GM13976 (cell line): ENCODE measurements at places on chromosomes 4 and X.
A peak's percentile ranks its signal among the peaks of the same experiment; 100 is the strongest.

- DNase-seq: no peak
These were observed 6.0 kb downstream of the RRH start for GRCh38 chr4:109833756-109834155.

DNA sequence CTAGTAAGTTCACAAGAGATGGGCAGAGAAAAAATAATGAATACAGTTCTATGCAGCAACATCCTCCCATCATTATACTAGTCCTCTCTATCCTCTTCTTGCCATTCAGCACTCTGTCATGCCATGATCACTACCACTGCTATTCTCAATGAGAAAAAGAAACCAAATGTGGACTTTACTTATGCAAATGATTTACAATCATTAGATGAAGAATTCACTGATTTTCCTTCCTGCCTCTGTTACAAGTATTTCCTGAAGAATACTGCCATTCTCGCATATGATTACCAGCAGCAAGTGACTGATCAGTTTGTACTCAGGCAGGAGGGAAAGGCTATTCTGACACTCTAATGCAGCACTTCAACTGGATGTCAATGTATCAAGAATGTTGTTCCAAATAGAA, 50.3 kb downstream of the WDFY3 start:
- no peak for DNase-seq

GRCh38 chr4:38759113-38759789, 23.5 kb downstream of the TLR10 start:
- peak; percentile 48 for DNase-seq

DNA sequence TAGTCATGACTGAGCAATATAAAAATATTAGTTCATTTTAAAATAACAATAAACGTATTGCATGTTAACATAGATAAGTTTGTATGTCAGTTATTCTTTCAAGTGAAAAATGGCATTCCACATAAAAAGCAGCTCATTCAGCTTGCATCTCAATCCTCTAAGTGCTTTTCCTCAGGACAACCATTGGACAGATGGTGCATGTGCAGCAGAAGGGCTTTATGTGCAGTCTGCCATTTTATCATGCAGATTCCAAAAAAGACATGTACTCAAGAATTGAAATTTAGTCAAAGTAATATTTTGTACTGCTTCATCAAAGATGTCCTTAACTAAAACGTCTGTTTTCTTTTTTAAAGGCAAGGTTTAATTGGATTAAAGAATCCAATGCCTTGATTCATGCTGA, 93.4 kb downstream of the RS1 start:
- no peak for DNase-seq

DNA sequence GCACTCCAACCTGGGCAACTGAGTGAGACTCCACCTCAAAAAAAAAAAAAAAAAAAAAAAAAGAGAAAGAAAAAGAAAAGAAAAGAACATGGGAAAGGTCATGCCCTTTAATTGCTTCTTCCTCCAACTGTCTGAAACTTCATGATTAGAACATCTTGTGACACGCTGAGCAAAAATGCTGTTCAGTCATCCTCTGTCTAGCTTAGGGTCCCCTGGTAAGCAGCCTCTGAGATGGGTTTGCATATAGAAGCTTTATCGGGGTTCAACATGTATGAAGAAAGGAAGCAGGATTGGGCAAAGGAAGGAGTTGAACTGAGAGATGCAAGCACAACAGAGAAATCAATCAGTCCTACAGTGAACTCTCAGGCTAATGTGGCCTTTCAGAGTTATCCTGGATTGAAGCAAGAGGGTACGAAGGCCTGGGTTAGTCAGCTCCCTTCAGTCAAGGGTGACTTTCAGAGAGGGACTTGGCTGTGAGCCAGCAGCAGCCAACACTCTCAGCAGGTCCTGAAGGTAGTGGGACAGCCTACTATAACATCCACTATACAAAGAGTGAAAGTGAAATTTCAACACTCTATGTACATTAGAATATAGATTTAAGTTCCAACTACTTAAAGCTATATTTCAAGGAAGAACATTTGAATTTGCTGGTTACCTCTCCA, 11.4 kb downstream of the MAOB start:
- DNase-seq: no peak

DNA sequence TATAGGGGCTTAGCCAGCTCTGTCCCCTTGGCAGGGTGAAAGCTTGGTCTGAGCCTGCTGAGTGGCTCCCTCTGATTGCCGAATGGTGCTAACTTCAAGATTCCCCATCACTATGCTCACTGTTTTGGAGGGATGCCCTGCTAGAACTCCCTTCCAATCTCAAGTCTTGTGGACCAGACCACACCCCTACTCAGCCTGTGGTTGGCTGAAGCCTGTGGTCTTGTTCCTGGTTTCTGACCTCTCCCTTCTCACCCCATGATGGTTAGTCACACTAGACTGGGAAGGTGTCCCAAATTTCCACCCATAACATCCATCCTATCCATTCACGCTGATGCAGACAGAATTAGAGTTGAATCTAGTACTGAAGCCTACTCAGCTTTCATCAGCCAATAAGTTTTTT, 184.7 kb upstream of the NDP start:
- no peak for DNase-seq

DNA sequence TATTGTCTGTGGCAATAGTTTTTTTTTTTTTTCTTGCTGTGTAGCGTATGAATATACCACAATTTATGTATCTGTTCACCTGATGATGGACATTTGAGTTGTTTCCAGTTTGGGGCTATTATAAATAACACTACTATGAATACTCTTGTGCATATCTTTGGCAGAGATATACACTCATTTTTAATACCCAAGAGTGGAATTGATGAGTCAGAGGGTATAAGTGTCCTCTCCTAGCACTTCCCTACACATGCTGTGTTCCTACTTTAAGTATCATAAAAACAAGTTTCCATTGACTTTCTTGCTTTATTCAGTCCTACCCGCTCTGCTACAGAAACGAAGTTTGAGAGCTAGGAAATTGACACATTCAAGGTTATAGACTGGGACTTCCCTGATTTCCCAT, 39.8 kb downstream of the XIAP start:
- no peak for DNase-seq

DNA sequence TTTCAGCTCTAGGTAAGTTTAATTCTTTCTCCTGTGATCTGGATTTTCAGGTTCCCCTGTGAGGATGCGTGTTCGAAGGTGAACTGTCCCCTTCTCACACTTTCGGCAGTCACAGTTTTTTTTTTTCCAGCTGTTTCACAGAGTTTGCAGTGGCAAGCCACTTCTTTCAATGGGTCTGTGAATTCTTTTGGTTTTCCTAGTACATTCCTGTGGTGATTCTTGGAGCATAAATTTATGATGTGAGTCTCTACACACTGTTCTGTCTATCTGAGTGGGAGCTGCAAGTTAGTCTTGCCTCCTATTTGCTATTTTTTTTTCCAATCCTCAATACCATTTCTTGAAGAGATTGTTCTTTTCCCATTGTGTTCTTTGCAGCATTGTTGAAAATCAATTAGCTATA, 595.5 kb downstream of the RAPGEF2 start:
- DNase-seq: no peak

DNA sequence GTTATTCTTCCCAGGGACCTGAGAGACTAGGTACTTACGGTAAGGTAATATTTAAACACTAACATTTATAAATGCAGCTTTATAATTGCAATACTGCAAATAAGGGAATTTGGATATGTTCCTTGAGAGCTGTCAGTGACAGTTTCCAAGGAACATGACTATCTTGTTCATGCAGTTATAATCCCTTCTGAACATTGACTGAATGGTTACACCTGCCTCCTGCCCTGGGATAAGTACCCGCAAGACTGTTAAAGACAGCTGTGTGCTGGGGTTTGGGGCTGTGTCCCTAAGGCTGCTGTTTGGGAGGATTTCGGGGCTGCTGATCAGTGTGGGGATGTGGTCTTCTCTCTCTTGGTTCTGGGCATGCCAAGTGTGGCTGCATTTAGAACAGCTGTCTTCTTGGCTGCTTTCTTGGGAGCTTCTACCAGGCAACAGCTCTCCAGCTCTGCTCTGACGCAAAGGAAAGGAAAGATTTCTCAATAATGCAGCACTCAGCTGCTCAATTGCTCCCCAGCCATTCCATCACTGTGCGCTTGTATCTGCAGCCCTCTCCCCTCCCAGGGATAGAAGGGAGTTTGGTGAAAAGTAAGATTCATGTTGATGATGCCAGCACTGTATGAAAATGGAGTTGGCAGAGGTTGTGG, 298.8 kb upstream of the TAPT1 start:
- no peak for DNase-seq

- no peak for DNase-seq
These were observed 534.6 kb downstream of the PPARGC1A start for GRCh38 chr4:23355258-23355657.
